Activated CD8-positive, alpha-beta T cell treated with anti-CD3 and anti-CD28 coated beads for 36 hours (primary cell): ENCODE measurements at places on chromosomes 5 and 9. TPM values are rescaled to one million over a fixed set of nuclear protein-coding genes. Genes with fewer than 3 reads are reported as not detected.

GRCh38 chr5:112084149-112084548, 327.2 kb upstream of the NREP start:
- no peak for DNase-seq

DNA sequence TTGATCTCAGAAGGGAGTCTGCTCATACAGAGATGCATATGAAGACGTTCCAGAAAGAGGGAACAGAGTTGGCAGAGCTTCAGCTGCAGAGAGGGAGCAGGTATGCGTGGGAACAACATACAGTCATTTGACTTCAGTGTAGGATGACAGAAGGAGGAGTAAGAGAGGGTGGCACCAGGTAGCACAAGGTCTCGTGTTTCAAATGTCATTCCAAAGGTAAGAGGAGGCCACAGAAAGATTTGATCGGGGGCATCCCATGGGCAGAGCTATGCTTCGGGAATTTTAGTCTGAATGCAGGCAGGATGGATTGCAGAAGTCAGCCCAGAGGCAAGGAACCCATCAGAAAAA, 367.1 kb downstream of the CDK5RAP2 start:
- no peak for DNase-seq

- DNase-seq, result no peak
These were observed 37.7 kb upstream of the MRPS30 start for GRCh38 chr5:44770780-44771717.

GRCh38 chr5:116176121-116176520, 91.3 kb downstream of the COMMD10 start:
- DNase-seq, result no peak

DNA sequence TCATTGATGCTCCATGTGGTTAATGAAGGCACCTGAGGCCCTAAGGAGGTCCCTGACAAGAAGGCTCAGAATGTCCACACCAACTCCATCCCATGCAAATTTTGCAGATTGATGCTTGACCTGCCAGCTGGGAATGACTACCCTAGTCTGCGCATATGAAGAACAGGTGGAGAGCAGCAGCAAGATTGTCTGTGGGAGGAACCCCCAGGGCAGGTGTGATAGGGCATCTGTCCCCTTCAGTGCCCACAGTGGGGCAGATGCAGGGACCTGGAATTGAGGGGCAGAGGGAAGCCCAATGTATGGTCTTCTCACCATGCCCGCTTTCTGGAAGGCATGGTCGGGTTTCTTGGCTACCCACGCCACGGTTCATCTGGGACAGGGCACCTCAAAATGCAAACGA, 79.6 kb downstream of the MACROH2A1 start:
- no peak for DNase-seq

DNA sequence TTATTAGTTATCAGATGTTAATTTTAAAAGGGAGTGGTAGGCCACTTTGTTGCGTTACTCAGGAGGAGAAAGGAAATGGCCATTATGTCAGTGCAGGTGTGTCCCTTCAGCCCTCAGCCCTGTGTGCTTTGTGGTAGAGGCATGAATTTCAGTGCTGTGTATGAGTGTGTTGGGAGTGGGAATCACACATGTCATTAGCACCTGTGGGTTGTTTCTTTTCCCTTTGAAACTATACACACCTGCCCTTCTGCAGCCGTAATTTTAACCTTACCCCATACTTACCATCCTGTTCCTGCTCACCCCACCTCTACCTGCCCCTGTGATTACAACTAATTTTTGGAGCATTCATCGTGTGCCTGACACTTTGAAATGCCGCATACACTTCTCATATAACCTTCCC, 156.4 kb downstream of the ARHGAP26 start:
- DNase-seq, result no peak

DNA sequence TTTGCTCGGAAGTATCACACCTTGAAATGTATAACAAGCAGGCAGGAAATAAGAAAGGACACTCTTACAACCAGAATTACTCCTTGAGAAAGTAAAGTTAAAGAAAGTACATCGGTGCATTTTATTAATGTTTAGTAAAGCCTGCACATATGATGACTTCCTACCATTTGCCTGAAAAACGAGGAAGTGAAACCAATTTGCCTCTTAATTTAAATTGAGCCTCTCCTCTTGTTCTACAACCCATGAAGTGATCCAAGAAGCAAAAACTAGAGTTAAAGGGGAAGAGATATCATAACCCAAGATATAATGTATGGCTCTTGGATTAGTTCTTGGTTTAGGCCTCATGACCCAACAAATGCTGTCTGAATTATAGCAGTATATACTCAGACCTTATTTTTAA, 95.6 kb downstream of the GNAQ start:
- no peak for DNase-seq

DNA sequence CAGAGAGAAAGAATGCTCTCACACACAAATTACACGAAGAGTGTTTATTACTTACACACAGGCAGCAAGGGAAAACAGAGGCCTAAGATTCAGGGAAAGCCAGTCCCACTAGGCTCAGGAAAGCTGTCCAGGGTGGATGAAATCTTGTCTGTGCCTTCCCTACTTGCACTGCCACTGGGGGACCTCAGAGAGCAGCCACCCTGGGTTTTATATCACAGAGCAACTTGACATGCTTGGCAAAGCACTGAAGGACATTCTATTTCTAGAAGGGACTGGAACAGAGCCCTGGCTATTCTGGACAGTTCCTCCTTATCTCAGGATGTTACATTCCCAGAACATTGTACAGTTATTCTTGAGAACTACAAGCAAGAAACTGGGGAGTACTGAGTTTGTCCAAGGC, 7.5 kb upstream of the PRSS3 start:
- no peak for DNase-seq

DNA sequence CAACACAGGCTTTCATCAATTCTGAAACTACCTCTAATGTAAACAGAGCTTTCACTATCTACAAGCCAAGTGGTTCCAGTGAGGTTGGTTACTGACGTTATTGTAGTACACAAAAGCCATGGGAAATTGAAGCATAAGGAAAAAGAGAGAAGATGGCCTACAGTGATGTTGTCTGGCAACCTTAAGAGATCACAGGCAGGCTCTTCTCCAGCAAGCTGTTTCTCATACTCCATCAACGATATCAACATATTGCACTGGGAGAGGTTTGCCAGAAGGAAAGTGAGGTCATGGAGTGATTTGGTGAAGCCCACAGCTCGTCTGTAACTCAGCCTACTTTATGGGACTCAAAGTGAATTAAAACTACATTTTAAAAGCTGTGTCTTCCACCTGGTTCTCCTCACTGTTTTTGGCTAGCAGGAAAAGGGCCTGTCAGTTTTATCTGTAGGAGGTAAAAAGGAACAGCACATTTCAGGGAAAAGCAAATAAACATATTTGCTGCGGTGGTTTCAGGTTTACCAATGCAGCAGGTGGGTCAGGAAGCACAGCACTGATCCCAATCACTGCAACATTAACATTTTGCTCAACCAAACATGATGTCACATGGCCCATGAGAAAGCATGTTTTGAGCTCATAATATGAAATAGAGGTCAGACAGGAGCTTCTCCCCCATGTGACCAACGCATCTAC, 72.9 kb downstream of the ARSB start:
- DNase-seq, result no peak

The GABBR2 gene
- total RNA-seq, result not detected

The ZNF879 gene
- total RNA-seq, result 2.6 TPM

The SV2C gene
- total RNA-seq, result not detected

- no peak for DNase-seq
These were observed 37.7 kb upstream of the WDR38 start for GRCh38 chr9:124815601-124816000.

The PDE8B gene
- 0.47 TPM for total RNA-seq

DNA sequence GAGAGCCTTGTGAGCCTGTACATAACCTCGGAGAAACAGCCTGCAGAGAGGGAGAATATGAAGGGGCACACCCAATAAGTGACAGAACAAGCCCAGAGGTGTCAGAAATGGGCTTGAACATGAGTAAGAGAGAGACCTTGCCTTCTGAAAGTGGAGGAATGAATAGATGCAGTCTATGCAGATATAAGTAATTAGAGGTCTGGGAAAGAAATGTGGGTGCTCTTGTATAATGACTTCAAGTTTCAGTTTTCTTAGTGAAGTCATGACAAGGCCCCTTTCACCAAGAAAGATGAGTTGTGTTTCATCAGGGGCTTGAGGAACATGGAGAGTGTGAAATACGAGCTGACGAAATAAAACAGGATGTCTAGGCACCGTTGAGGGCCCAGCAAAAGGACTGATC, 15.1 kb downstream of the GRAMD2B start:
- DNase-seq, result peak; percentile 12

DNA sequence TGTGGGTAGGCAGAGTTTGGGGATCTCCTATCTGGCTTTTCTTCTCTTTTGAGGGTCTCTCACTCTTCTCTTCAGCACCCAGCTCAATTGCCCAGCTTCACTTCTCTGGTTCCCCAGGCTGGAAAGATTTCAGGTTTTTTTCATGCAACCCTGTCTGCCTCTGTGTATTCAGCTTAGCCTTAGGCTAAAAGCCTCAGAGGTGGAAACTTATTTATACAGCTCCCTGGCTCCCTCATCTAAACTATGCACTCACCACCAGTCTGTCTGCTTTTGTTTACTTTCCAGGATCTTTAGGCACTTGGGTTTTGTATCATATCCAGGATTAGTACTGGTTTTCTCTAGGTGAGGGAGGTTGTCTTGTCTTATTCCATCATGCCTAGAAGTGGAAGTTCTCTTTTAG, 540.2 kb upstream of the TRPC7 start:
- DNase-seq, result no peak

DNA sequence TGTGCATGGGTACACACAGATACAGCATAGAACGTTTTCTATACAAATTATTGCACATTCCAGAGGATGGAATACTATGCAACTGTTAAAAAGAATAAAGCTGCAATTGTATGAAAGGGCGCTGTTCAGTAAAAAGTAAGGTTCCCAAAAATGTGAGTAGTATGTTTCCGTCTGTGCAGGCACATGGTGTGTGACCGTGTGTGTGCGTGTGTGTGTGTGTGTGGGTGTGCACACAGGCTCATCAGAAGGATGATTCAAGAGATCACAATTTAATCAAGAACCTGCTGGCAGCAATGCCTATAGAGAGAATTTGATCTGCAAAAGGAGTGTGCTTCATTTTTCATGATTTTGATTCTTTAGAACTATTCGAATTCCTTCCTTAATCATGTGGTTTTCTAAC, 76.3 kb downstream of the SEMA4D start:
- peak; percentile 83 for DNase-seq

DNA sequence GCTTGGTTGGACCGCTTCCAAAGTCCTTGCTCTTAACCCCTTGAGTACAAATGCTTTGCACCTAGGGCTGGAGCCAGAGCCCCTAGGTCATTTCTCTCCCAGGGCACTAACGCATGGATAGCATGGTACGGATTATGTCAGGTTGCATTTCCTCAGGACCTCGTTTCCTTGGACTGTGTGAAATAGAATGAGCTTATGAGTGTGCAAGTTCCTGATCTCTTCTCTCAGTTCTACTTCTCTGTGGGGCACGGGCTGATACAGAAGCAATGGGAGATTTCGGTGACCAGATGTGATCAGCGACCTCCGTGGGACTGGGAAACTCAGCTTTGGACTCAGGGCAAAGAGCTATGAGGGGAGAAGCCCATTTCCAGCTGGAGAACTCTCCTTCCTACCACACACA, 14.2 kb downstream of the SPARC start:
- DNase-seq, result no peak

DNA sequence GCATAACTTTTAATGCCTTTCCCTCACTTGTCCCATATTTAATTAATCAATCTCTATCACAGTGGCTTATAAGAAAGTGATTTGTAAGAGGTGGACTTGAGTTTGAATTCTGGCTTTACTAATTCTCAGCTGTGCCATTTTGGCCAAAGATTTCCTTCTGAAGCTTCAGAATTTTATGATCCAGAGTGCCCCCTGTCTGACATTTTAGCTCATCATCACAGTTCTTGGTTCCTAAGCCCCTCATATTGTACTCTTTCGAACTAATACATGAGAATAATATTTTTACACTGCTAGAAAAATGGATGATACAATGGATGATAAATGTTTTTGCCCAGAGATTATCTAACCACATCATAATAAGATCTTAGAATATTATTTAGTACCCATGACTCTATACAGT, 1014.1 kb downstream of the PTPRD start:
- DNase-seq, result no peak

DNA sequence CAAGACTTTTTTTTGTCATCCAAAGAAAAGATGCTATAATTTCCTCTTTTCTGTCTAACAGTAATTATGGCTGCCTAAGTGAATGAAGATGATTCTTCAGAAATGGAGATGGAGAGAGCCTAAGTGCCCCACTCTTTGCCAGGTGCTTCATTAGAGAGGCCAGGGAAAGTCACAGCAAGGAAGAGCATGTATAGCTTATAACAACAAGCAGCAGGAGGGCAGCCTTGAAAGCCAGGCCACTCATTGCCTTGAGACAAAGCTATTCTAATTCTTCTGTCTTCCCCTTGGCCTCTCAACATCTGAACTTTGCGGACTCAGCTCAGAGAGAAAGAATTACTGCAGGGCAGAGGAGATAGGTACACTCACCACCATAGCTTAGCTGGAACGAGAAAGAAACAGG, 112.0 kb upstream of the ZNF366 start:
- no peak for DNase-seq

DNA sequence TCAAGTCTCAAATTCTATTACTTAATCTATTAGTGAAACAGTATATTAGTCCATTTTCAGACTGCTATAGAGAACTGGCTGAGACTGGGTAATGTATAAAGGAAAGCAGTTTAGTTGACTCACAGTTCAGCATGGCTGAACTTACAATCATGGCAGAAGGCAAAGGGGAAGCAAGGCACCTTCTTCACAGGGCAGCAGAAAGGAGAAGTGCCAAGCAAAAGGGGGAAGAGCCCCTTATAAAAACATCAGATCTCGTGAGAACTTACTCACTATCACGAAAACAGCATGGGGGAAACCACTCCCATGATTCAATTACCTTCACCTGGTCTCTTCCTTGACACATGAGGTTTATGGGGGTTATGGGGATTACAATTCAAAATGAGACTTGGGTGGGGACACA, 67.9 kb upstream of the CHSY3 start:
- no peak for DNase-seq

- peak; percentile 16 for DNase-seq
These were observed 820 bp upstream of the CFAP90 start for GRCh38 chr5:7851617-7852289.

The NAIP gene
- total RNA-seq, result 5.1 TPM

GRCh38 chr5:115435065-115435777, 109.4 kb downstream of the FEM1C start:
- DNase-seq, result no peak

- no peak for DNase-seq
These were observed 163.7 kb downstream of the COL23A1 start for GRCh38 chr5:178426326-178427130.

The SLC4A9 gene
- total RNA-seq, result not detected

DNA sequence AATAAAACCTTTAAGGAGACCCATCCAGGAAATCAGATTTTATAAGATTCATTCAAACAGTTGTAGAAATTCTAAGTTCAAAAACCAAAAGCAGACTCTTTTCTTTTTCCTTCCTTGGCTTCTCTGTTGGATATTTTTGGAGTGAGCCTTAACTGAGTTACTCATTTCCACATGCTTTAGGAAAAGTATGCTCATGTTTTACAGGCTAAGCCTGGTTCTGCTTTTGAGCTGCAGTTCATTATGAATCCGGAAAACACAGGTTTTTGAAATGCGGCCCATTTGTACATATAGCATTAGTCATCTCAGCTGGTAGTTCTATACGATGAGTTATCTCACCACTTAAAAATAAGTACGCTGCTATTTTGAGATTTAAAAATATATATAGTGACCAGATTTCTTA, 156.6 kb upstream of the DMRT1 start:
- no peak for DNase-seq

GRCh38 chr5:135565266-135565665, 13.5 kb downstream of the CXCL14 start:
- no peak for DNase-seq
